ENCODE measurements at places on chromosomes 11 and 22.

DNA sequence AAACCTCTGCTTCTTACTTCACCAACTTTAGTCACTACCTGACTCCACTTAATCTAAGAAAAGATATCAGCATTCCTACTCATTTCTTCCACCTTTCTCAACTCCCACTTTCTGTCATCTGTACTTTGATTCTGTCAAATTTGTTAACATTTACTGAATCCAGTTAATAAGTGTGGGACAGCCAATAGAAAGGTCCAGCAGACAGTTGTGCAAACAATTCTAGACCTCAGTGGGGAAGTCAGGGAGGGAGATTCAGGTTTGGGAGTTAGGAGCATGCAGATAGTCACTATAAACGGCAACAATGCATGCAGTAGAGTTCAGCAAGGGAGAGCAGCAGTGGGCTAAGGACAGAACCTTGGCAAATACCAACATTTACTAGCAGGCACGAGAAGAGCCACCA is 4.1 kb downstream of the FBXO3 start:
- no peak for DNase-seq

GRCh38 chr11:69744435-69744834 is 30.7 kb downstream of the FGF4 start:
- DNase-seq, result no peak

DNA sequence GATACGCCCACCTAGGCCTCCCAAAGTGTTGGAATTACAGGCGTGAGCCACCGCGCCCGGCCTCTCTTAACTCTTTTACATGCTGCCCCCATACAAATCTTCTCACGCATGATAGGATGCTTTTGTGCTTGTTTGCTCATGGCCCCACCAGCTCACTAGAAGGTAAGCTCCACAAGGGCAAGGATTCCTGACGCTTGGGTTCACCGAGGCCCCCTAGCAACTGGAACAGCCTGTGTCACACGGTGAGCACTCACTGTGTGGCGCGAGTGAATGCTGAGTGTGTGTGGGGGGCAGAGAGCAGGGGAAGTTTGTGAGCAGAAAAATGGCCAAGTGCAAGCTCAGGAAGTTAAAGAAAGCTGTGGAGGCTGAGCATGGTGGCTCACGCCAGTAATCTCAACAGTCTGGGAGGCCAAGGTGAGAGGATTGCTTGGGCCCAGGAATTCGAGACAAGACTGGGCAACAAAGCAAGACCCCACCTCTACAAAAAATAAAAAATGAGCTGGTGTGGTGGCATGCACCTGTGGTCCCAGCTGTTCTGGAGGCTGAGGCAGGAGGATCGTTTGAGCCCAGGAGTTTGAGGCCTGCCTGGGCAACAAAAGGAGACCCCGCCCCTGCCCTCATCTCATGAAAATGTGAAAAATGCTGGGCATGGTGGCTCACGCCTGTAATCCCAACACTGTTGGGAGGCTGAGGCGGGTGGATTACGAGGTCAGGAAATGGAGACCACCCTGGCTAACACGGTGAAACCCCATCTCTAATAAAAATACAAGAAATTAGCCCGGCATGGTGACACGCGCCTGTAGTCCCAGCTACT is 2.3 kb downstream of the BAD start:
- no peak for DNase-seq

DNA sequence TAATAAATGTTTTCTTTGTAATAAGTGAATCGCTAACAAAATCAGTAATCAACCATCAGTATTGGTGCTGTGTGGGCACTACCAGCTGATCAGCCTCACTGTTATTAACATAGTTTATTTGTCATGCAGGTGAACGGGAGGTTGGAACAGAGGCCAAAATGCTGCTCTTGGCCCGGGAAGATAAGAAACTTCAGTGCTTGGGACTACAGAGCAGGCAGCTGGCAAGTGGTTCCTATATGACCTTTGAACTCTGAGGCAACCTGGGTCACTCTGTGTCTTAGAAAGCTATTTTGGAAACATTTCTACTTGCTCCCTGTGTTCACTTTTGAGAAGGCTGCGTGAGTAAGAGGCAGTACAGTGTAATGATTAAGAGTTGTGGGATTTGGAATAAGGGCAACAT is 36.5 kb upstream of the DNAJB13 start:
- DNase-seq, result no peak
